ENCODE measurements at places on chromosomes 7 and 10. TPM values are rescaled to one million over a fixed set of nuclear protein-coding genes. Genes with fewer than 3 reads are reported as not detected.

Gene ZKSCAN1
- total RNA-seq = 11.5 TPM

Gene METTL27
- 0.91 TPM for total RNA-seq

Gene PLAU
- total RNA-seq = 4.7 TPM

Gene HOXA1
- 5.8 TPM for total RNA-seq

Gene AGBL3
- total RNA-seq = 0.03 TPM

Gene GPC2
- total RNA-seq = 4.4 TPM

Gene ADAM22
- total RNA-seq = 0.06 TPM

Gene ZNF239
- 1.7 TPM for total RNA-seq

Gene CDK1
- 302 TPM for total RNA-seq

Gene ANTXRL
- total RNA-seq = not detected

Gene CALY
- not detected for total RNA-seq

Gene TEX47
- not detected for total RNA-seq

Gene FKBP6
- total RNA-seq = not detected

Gene DOCK4
- total RNA-seq = 1.5 TPM

Gene LIPN
- total RNA-seq = not detected

Gene ZNF117
- 2.3 TPM for total RNA-seq

Gene OR2A42
- not detected for total RNA-seq

Gene FOXP2
- not detected for total RNA-seq

Gene MYO3A
- total RNA-seq = not detected

Gene PPP1R17
- total RNA-seq = not detected

Gene PAX4
- total RNA-seq = not detected

Gene GALNT17
- total RNA-seq = not detected

Gene SEMA3E
- total RNA-seq = 0.18 TPM

Gene LEP
- not detected for total RNA-seq

Gene CLRN3
- not detected for total RNA-seq

Gene GIMAP7
- not detected for total RNA-seq

Gene ZNF777
- total RNA-seq = 1.8 TPM

Gene SPDYE18
- not detected for total RNA-seq

Gene SPDYE2B
- total RNA-seq = not detected

Gene TMEM130
- 1.1 TPM for total RNA-seq

Gene GIMAP8
- not detected for total RNA-seq

Gene SUPV3L1
- 26.1 TPM for total RNA-seq

Gene TEX36
- not detected for total RNA-seq

Gene CALHM1
- not detected for total RNA-seq

Gene PTN
- 70.6 TPM for total RNA-seq

Gene DEPP1
- 6.8 TPM for total RNA-seq

Gene UTF1
- total RNA-seq = not detected

Gene CRHR2
- total RNA-seq = not detected

Gene NPC1L1
- not detected for total RNA-seq

Gene STMP1
- 18.6 TPM for total RNA-seq

Gene OR2A7
- total RNA-seq = not detected

Gene AKR1C4
- total RNA-seq = not detected

Gene ZNF25
- 5.2 TPM for total RNA-seq

Gene ADIRF
- total RNA-seq = not detected

Gene GPNMB
- total RNA-seq = 0.75 TPM

Gene ZNF425
- 2.5 TPM for total RNA-seq

Gene SLC16A12
- not detected for total RNA-seq

Gene SORBS1
- total RNA-seq = 1.1 TPM
